ENCODE measurements at places on chromosomes 2 and 18.

- H3K27ac ChIP-seq, result no peak overlapping the region
- no peaks in the 10 kb centered on the region for H3K4me1 ChIP-seq
- no peaks in the 10 kb centered on the region for H3K36me3 ChIP-seq
These were observed 251.5 kb downstream of the GPD2 start for GRCh38 chr2:156687715-156688114.

DNA sequence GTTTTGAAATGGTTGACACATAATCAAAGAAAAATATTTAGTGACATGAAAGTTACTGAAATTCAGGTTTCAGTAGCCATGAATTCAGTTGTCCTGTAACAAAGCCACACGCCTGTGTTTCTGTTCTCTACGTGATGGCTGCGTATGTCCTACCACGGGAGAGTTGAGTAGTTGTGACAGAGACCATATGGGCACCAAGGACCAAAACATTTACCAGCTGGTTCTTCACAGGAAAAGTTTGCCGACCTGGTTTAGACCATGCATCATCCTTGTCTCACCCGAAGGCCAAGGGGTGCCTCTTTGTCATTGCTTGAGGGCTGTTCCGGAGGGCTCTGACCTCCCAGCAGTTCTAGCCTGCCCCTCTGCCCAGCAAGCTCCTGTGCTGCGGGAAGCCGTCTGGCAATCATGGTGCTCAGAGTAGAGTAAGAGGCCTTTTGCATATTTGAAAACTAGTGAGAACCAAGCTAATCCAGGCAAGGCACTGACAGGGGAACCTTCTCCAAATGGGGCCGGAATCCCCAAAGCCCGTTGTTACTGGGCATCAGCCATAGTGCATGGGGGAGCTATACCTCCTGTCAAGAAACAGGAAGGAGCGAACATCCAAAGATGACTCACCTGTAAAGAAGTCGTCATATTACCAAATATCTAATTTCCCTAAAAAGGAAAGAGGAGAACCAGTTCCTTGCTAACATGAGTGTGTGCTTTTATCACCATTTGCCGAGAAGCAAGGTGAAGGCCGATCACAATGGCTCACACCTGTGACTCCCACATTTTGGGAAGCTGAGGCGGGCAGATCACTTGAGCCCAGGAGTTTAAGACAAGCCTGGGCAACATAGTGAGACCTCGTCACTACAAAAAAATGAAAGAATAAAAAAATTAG, 92.6 kb upstream of the RAB12 start:
- no peak for DNase-seq
- H3K27ac ChIP-seq, result no peak overlapping the region
- no peaks in the 10 kb centered on the region for H3K36me3 ChIP-seq
- no peaks in the 10 kb centered on the region for H3K4me1 ChIP-seq

GRCh38 chr2:54482715-54483114, 26.6 kb downstream of the SPTBN1 start:
- DNase-seq, result no peak
- no peak overlapping the region for H3K4me3 ChIP-seq
- H3K27me3 ChIP-seq, result peaks cover 8% of the 10 kb centered on the region
- H3K27ac ChIP-seq, result no peak overlapping the region
- H3K4me1 ChIP-seq, result no peaks in the 10 kb centered on the region
- H3K36me3 ChIP-seq, result no peaks in the 10 kb centered on the region

- H3K27me3 ChIP-seq, result no peaks in the 10 kb centered on the region
- H3K4me3 ChIP-seq, result no peak overlapping the region
- H3K4me1 ChIP-seq, result no peaks in the 10 kb centered on the region
- H3K27ac ChIP-seq, result no peak overlapping the region
- H3K36me3 ChIP-seq, result no peaks in the 10 kb centered on the region
These were observed 16.0 kb downstream of the LRRTM1 start for GRCh38 chr2:80288576-80288975.

GRCh38 chr2:238970553-238971081, 122.7 kb downstream of the TWIST2 start:
- peaks cover 28% of the 10 kb centered on the region for H3K27me3 ChIP-seq
- no peak overlapping the region for H3K27ac ChIP-seq
- peak; percentile 55 for DNase-seq
- H3K4me1 ChIP-seq, result no peaks in the 10 kb centered on the region
- H3K4me3 ChIP-seq, result no peak overlapping the region

DNA sequence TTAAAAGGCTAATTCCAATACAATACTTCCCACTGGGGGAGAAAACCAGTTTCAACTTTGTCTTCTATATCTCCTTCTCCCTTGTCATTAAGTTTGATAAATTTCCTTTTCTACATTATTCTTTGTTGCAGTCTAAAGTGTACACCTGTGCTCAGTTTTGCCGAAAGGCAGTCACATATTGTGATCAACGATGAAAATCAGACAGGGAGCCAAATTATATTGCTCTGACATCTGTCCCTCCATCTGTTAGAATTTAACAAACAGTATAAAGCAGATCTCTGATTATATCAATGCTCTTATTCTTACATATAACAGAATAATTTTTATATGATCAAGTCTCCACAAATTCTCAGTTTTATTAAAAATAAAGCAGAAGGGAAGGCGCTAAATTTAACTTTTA, 496.7 kb downstream of the NRXN1 start:
- no peak overlapping the region for H3K27ac ChIP-seq
- H3K27me3 ChIP-seq, result no peaks in the 10 kb centered on the region
- H3K4me3 ChIP-seq, result no peak overlapping the region
- no peak for DNase-seq
- H3K36me3 ChIP-seq, result no peaks in the 10 kb centered on the region

All from activated naive CD4-positive, alpha-beta T cell treated with anti-CD3 and anti-CD28 coated beads, Interleukin-2, amount 10 ng/mL, durations not matched to agents 7 days and 5 days (primary cell).